ENCODE measurements at places on chromosomes 6 and 20.

- no peak for DNase-seq
These were observed 46.0 kb downstream of the CPXM1 start for GRCh38 chr20:2754424-2754823.

- DNase-seq = no peak
These were observed 193.3 kb upstream of the CCN2 start for GRCh38 chr6:132144456-132144855.

- DNase-seq = no peak
These were observed 423.8 kb upstream of the ID4 start for GRCh38 chr6:19413323-19413722.

GRCh38 chr6:128156321-128157111 is 255.7 kb upstream of the THEMIS start:
- DNase-seq = no peak

DNA sequence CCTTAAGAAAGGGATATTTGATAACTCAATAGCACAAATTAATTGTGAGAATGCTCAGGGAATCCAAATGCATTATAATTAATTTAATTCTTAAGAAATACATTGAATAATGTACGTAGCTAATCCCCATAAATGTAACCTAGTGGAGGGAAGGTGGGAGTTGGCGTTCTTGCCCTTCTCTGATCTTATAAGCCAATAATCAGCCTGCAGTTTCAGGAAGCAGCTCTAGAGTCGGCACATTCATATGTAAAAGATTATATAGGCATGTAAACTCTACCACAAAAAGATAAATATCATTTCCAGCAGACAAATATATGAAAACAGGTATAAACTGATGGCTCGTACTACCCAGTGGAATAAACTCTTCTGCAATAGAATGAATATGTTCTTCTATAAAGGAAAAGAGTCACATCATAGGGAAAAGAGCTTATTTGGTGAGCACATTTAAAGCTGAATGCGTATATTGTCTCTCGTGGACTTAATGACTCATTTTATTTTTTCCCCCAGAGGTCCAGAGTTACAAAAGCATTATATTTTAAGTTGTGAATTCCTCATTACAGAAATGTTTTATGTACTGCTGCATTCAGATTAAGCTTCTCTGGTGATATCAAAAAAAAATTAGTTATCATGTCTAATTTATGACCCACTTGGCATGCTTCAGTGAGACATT is 112.2 kb downstream of the TFAP2A start:
- DNase-seq = no peak

DNA sequence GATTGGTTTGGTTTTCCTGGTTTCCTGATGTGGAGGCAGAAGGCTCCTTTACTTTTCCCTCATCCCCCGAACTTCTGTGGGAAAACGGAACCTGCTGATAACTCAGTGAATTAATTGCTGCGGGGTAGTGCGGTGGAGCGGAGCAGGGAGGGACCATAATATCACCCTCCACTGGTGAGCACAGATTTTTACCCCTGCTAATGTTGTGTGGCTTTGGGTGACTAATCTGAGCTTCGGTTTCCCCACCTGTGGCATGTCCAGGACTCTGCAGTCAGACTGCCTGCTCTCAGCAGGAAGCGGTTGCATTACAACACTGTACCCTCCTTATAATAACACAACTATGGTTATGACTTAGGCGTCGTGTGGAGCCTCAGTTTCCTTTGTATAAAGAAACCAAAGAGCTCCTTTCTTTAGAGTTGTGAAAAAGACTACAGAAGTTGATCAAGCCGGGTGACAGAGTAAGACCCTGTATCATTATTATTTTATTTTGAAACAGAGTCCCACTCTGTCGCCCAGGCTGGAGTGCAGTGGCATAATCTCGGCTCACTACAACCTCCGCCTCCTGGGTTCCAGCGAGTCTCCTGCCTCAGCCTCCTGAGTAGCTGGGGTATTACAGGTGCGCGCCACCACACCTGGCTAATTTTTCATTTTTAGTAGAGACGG is 2.2 kb upstream of the ID1 start:
- DNase-seq = no peak

DNA sequence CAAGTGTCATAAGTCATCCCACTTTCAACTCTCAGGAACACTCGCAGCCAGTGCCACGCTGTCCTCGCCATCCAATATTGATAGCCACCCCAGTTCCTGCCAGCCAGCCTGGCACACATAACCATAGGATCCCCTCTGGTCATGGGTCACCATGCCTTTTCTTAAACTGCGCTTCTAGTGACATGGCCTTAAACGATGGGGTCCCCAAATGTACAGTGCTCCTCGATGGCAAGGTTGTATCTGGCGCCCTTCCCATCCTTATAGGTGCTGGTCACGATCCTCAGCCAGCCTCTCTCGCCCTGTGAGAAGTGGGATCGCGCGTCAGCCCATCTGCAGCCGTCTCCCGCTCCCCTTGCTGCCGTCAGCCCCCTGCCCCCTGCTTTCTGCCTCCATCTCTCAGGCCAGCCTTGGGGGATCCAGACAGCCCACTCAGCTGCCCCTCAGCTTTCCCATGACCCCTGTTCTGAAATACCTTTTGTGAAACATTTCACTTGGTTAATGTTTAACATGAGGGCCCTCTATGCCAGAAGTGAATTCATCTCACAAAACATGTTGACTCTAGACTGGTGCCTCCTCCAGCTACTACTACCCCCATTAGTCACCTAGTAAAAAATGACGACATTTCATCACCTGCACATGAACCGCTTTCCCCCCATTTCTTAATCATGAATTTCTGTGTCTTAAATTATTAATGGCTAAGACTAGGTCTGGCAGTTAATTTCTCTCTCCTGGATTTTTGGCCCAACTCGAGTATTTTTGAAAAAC is 11.4 kb downstream of the CTSZ start:
- DNase-seq = no peak

DNA sequence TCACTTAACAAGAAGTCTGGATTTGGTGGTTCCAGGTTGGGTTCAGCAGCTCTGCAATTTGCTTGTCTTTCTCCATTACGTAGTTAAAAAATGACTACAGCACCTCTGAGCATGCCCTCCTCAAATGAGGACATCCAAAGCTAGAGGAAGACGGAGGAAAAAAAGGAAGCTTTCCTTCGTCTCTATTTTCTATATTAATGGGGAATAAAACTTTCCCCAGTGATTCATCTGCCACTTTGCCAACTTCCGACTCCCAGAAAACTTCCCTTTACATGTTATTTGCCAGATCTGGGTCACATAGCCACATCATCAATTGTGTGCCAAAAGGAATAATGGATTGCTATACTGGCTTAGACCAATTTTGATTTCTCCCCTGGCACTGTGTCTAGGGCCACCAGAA is 69.5 kb downstream of the ZFAND3 start:
- no peak for DNase-seq

DNA sequence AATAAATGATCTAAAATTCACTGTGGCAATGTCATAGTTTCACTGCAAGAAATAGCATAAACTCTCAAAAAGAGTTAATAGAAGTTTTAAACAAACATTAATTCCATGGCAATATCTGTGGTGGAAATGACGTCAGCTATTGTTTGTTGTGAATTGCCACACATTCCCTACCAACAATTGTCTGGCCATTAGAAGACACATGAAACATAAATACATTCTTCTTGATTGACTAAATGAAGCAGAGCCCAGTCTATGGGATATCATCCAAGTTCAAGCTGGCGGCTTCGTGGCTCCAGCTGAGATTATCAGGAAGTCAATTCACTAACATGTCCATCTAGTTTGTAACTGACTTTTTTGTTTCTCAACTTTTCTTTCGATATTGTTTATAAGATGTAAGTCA is 369.0 kb downstream of the ARHGAP18 start:
- no peak for DNase-seq

DNA sequence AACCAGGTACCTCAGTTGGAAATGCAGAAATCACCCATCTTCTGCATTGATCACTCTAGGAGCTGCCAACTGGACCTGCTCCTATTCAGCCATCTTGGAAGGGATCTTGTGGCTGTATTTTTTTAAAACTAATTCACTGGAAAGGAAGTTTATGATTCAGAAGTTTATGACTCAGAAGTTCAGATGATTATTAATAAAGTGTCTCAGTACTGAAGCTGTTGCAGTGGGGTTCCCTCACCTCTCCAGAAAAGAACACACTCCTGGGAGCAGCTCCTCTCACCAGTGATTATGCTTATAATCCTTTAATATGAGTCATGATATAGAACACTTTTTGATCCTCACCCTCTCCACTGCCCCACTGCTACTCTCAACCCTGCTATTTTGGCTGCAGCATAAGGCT is 291.2 kb upstream of the HS3ST5 start:
- no peak for DNase-seq

DNA sequence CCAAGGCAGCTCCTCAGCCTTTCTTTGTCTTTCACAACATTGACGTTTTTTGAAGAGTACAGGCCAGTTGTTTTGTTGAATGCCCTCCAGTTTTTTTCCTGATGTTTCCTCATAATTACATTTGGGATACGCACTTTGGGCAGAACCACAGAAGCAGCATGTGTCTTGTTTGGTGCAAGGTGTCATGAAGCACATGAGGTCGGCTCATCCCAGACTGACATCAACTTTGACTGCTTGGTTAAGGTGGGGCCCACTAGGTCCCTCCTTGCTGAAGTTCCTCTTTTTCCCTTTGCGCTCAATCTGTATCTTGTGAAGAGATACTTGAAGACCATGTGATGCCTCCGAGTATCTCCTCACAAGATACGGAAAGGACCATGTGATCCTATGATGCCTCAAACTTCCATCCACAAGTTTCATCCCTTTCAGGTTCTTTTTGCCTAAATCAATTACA is 10.5 kb downstream of the SNAI1 start:
- no peak for DNase-seq

DNA sequence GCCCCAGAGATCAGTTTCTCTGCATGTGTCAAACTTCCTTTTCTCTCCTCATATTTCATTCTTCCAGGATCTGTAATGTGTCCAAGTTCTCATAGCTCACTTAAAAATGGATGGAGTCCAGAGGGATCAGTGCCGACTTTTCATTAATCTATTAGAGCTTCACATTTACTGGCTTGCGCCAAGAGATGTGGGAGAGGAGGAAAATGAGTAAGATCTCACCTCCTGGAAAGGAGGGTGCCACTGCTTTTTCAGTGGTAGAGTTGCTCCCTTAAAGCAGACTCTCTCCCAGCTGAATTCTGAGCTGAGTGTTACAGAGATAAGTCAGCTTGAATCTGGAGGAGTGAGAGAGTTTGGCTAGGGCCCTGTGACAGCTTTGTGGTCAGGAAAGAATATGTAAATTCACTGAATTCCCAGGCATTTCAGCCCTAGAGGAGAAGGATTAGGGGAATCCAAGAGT is 175.9 kb downstream of the SOX4 start:
- DNase-seq = no peak

DNA sequence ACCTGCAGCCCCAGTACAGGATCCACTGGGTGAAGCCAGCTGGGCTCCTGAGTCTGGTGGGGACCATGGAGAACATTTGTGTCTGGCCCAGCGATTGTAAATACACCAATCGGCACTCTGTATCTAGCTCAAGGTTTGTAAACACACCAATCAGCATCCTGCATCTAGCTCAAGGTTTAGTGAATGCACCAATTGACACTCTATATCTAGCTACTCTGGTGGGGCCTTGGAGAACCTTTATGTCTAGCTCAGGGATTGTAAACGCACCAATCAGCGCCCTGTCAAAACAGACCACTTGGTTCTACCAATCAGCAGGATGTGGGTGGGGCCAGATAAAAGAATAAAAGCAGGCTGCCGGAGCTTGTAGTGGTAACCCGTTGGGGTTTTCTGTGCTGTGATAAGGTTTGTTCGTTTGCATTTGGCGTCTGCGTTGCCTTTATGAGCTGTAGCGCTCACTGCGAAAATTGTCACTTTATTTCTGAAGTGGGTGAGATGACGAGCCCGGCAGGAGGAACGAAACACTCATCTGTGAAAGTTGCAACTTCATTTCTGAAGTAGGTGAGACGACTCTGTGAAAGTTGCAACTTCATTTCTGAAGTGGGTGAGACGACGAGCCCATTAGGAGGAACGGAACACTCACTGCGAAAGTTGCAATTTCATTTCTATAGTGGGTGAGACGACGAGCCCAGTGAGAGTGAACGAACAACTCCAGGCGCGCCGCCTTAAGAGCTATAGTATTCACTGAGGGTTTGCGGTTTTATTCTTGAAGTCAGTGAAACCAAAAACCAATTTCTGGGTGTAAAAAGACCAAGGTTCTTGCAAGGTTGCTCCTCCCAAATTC is 31.1 kb downstream of the SERPINB6 start:
- DNase-seq = no peak

GRCh38 chr20:61722146-61722678 is 343.5 kb downstream of the TAF4 start:
- no peak for DNase-seq

GRCh38 chr20:37356387-37356786 is 10.4 kb downstream of the SRC start:
- DNase-seq = no peak

DNA sequence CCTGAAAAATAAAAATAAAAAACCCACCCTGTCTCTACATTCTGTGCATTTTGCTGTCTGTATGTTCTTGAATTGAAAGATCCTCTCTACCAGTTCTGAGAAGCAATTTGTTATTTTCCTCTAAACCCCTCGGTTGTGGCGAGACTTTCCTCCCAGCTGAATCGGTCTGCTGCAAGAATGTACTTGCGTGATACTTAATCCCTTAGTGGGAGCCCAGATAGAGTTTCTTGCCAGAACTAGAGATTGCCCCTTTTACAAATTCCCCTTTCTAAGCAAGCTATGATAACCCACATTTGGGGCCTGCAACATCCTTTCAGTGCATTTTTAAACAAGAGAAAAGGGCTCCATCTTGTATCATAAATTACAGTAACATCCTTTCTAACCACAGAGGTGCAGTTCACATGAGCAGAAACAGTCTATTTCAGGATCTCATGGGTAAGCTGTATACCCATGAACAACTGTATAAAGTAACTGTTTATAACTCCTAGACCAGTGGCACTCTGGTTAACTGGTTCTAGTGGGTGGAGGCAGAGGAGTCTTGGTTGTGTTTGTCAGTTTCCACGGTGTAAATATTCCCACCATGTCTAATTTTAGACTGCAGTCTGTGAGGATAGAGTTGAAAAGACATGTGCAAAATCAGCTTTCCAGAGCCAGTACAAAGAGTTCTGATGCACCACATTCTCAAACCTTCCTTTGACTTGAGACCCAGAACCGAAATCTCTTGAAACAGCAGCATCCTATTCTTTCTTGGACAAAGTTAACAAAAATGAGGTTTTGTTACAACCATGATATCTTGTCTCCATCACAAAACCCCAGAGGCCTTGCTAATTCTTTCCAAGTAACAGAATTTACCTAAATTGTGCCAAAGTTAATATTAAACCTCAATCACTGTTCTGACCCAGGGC is 113.1 kb upstream of the ZNF217 start:
- no peak for DNase-seq

GRCh38 chr6:168169624-168170023 is 90.6 kb upstream of the FRMD1 start:
- DNase-seq = no peak
